ENCODE measurements at places on chromosomes 1 and 21. TPM values are rescaled to one million over a fixed set of nuclear protein-coding genes. Genes with fewer than 3 reads are reported as not detected.

Gene IFNLR1
- total RNA-seq = not detected

Gene CD1E
- not detected for total RNA-seq

Gene KRTAP6-1
- total RNA-seq = not detected

Gene CFHR4
- not detected for total RNA-seq

Gene IL22RA1
- total RNA-seq = not detected

Gene KMO
- total RNA-seq = not detected

Gene PDC
- total RNA-seq = not detected

Gene CAPN8
- total RNA-seq = not detected

Gene RNU1-4
- under 0.01 TPM for total RNA-seq

Gene OTUD3
- total RNA-seq = 4.0 TPM
